ENCODE measurements at places on chromosomes 5 and 9.

- DNase-seq: no peak
These were observed 304.6 kb downstream of the ACTL7B start for GRCh38 chr9:108551030-108551841.

- DNase-seq: no peak
These were observed 41.0 kb downstream of the B4GALT1 start for GRCh38 chr9:33125871-33126823.

GRCh38 chr5:73495772-73496335 is 2.4 kb upstream of the BTF3 start:
- DNase-seq: no peak

- DNase-seq: peak; percentile 58
These were observed 7.8 kb downstream of the EXOSC2 start for GRCh38 chr9:130701059-130702022.

GRCh38 chr5:54518146-54518817 is 723 bp downstream of the SNX18 start:
- peak; percentile 55 for DNase-seq

- DNase-seq: peak; percentile 27
These were observed 24.5 kb downstream of the C9orf152 start for GRCh38 chr9:110183208-110184145.

DNA sequence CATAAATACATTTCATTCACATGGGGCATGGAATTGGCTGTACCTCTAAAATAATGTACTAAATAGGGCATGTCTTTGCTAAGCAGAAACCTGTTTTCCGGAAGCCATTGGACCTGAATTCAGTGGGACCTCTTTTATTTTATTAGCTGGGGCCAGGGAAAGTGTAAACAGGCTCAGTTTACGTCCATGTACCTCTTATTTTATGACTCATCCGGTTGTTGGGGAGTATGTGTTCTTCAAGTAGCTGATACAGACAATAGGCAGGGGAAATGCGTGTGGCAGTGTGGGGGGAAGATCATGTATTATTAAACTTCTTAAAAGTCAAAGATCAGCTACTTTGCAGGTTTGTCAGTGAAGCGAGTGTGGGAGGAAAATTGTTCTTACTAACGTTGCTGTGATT is 1.4 kb upstream of the GDNF start:
- no peak for DNase-seq

DNA sequence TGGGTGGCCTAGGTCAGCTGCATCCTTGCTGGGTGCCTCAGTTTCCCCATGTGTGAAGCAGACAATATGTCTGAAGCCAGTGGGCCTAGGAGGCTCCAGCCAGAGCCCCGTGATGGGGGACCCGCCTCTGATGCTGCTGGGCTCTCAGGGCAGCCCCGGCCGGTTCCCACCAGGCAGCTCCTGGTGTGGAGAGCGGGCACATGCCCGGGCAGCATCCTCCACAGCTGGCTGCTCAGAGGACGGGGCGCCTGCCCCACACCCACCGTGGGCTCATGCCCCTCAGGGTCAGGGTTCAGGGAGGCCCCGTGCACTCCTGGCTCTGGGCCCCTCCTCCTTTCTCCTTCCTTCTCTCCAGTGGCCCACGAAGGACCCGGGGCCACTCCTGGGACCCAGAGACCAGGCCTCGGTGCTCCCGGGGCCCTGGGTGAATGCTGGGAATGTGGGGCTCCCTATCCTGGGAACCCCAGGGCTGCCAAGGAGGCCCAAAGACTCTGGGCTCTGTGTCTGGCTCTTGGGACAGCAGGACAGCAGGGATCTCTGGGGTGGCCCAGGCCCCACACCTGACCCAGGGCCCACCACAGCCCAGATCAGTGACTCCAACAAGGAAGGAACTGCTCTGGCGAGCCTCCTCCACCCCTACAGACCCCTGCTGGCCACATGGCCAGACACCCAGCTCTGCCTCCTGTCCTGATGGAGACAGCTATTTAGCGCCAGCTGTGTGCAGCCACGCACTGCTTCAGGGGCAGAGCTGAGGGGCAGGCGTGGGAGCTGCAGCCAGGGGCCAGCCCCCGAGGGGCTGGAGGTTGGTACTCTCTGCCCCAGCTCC is 39.5 kb upstream of the EGFL7 start:
- no peak for DNase-seq
